Type B pancreatic cell (in vitro differentiated cells): ENCODE measurements at places on chromosomes 6 and 20. TPM values are rescaled to one million over a fixed set of nuclear protein-coding genes. Genes with fewer than 3 reads are reported as not detected.

GRCh38 chr6:66568271-66568670, 861.2 kb upstream of the EYS start:
- no peak for DNase-seq

Gene BAK1
- total RNA-seq, result 27.3 and 37.0 TPM in 2 replicates

Gene GGTLC1
- total RNA-seq, result not detected in 2 replicates

Gene FAM209B
- total RNA-seq, result 0.63 TPM in 1 of 2 replicates, not detected in the other

DNA sequence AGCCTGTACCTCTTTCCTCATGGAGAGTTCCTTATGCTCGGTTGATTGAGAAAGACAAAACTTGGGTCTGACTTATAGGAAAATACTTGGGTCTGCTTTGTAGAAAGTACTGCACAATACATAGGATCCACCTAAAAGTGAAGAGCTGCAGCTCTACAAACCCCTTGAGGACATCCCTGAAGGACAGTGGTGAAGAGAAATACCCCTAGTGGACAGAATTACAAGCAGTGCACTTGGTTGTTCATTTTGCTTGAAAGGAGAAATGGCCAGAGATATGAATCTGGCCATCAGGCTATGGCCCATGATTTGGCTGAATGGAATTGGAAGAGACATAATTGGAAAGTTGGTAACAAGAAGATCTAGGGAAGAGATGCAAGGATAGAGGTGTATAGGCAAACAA, 8.3 kb downstream of the CD24 start:
- DNase-seq, result no peak
